GM03348 (cell line): ENCODE measurements at places on chromosomes 2 and 18.

- DNase-seq: no peak
Measured at GRCh38 chr2:172624996-172625395, 69.1 kb downstream of the PDK1 start.

DNA sequence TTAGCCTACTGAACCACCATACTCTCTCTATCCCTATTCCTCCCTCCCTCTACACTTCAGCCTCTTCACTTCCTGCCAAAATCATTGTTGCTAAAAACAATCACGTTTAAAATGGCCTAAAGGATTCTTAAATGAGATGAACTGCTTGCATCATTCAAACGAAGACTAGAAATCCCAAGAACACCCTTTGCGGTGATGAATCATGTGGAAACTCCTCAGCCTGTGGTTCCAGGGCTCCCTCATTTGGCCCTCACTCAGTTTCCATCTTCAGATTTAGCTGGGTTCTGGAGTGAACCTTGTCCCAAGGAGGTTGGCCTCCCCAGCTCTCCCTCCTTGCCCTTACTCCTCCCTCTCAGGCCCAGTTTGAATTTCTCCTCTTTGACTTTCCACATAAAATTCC is 125.6 kb upstream of the CDC42EP3 start:
- DNase-seq: no peak

DNA sequence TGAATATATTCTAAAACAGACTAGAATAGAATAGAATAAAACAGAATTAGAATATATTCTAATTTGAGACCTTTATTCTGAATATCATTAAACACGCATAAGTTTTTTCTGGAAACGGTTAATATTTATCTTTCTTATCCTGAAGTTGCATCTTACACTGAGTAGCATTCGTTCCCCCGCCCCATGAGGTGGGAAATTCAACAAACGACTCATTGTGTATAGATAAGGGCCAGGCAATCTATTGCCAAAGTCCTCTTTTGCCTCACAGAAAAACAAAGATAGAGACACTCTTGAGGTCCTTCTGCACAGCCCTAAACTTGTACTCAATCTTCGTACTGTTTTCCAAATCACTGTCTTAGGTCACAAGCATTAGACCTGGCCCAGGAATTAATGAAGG is 98.1 kb downstream of the COL6A3 start:
- no peak for DNase-seq

DNA sequence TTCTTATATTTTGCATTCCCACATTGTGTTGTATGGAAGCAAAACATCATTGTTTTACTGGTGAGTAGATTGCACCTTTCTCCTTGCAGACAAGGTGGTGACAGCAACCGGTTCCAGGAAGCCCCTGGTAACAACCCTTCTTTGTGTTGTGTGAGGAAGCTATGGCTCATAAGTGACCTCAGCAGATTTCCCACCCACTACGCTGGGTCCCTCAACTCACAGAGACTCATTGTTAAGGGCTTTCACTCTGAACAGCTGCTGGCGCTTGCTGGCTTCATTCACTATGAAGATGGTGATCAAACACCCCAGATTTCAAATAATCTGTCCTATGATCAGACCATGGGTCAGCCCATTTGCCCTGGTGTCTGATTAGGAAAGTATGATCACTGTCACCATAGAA is 53.4 kb downstream of the WIPF1 start:
- DNase-seq: no peak

- DNase-seq: no peak
Measured at GRCh38 chr2:114717049-114717448, 274.6 kb downstream of the DPP10 start.

GRCh38 chr2:162623888-162624287 is 214.7 kb downstream of the KCNH7 start:
- no peak for DNase-seq

DNA sequence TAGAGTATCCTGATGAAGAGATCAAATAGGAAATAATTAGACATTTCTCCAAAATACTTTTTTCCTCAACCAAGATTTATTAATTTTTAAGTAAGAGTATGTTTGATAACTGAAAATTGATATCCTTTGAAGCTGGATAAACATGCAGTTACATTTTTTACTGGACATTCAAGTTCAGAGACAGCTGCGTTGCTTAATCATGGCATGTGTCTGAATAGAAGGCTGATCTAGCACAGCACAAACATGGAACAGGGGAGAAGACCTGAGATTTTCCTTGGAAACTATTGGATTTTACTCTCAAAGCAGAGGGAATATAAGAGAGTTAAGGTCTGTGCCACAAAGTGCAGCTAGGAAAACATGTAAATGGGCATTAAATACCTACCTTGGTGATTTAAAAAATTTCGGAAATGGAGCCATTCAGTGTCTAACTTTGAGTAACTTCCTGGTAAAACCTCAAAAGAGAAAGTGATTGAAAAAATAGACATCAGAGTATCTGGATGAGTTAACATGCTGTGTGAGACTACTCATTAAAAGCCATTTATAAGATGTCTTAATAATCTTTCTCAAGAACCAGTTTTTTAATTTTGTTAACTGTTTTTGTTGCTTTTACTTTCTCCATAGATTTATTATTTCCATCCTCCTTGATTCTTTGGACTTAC is 31.8 kb downstream of the CRIM1 start:
- no peak for DNase-seq

DNA sequence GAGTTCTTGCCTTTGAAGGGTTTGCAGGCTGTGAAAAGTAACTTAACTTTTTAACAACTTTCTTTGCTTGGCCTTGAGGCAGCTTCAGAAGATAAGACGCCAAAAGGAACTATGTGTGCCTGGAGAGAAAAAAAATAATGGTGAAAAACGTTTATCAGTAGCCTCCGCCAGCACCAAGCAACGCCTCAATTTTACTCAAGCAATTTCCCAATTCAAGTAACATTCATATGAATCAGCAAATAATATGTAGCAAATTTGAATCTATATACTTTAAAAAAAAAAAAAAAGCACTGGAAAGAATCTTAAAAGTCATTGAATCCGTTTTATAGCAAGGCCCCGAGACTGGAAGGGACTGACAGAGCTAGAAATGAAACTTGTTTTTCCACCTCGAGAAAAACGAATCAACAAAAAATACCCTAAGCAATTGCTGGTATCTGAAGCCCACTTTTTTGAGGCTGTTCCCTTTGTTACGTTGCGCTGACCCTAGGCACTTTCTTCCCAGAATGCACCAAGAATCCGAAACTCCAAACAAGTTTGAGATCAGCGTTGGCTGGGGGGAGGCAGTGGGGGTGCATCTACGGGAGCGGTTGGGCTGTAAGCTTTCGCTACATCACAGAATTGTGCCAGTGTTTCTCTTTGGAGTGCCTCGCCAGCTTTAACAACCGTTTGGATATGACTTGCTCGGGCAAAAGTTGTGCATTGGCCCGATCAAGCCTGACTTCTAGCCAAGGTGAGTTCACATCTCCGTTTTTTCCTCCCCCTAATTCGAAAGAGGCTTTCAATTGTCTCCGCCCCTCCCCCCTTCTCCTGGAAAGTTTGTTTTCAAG is 2.7 kb upstream of the TGIF1 start:
- DNase-seq: peak; percentile 44

- DNase-seq: no peak
Measured at GRCh38 chr2:159163930-159164329, 122.6 kb downstream of the WDSUB1 start.

DNA sequence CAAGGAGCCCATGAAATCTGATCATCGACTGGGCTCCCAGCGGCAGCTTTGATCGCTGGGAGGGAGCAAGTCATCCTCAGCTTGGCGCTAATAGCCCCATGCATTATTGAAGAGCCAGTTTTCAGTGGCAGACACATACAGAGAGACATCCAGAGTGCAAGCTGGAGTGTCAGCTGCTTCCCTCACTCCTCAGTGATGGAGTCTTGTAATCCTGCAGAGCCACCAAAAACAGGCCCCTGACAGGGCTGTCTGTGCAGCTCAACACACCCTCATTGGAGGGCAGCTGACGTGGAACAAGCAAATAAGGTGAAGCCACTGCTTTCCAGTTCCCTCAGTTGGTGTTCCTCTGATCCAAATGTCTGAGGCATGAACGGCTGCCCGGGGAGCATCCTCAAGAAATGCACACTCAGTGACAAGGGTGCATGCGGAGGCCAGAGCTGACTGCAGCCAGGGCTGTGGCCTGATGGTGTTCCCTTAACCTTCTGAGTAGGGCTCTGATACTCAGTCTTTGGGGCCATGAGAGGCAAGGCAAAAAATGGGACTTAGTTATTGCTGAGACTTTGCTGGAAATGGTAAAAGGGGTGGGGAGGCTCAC is 97.4 kb downstream of the RHOB start:
- no peak for DNase-seq

GRCh38 chr2:168033966-168034365 is 213.4 kb downstream of the STK39 start:
- DNase-seq: no peak

DNA sequence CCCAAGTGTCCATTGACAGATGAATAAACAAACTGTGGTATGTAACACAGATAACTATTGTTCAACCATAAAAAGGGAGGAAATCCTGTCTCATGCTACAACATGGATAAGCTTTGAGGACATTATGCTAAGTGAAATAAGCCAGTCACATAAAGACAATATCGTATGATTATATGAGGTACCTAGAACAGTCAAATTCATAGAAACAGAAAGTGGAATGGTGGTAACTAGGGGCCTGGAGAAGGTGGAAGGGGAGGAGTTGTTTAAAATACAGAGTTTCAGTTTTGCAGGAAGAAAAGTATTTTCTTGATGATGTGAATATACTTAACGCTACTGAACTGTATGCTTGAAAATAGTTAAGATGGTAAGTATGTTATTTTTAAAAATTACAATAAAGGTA is 304.6 kb upstream of the CXCR4 start:
- DNase-seq: no peak

DNA sequence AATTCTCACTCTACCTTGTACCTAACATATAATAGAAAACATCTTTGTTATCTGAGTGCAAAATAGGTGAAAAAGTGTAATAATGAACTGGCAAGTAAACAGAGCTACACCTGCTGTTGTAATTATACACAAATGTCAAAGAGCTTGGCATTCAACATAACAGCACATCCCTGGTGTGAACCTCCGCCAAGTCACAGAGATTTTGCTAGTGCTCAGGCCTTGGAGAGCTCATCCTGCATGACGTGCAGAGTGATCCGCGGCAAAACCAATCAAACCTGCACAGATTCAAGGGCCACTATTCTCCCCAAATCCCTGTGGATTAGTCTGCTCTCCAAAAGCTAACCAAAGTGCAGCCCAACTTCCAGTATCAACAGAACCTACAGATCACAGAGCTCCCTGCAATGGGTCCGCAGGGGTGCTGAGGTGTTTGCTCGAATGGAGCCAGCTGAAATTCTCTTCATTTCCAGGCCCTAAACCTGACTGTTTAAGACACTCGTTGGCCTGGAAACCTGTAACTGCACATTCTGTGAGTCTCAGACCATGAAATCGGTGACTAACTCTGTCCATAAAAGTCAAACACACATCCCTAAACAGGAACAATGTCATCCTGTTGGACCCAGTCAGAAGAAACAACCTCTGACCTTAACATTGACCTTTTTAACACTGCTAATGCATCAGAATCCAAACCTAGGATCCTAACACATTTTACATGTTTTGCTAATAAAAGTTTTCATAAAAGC is 111.8 kb downstream of the EPB41L3 start:
- DNase-seq: no peak

- DNase-seq: peak; percentile 9
Measured at GRCh38 chr18:9608298-9608697, 6.1 kb downstream of the PPP4R1 start.

- no peak for DNase-seq
Measured at GRCh38 chr18:60401346-60401745, 28.8 kb upstream of the MC4R start.

DNA sequence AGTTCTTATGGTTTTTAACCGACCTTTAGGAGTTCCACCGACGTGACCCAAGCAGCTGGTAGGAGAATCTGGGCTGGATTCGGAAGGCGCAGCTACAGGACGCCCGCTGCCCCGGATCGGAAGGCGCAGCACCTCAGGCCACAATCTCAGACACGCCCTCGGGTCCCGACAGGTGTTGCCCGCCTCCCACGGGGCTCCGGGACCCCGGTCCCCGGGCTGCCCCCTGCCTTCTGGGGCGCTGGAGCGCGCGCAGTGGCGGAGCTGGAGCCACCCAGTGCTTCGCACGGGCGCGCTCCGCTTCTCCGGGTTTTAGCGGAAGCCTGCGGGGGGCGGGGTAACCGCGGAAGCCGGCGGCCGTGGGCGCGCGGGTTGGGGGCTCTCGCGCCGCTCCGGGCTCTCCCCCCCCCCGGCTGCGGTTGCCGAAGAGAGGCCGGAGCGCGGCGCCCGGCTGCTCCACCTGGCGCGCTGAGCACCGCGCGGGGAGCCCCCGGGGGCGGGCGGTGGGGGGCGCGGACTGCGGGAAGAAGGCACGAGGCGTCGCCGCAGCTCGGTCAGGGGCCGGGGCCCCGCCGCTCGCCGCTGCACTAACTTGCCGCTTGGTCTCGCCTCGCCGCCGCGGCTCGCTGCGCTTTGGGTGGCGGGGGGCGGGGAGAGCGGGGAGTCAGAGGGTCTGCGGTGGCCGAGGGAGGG is 718.8 kb downstream of the DPP10 start:
- DNase-seq: no peak

DNA sequence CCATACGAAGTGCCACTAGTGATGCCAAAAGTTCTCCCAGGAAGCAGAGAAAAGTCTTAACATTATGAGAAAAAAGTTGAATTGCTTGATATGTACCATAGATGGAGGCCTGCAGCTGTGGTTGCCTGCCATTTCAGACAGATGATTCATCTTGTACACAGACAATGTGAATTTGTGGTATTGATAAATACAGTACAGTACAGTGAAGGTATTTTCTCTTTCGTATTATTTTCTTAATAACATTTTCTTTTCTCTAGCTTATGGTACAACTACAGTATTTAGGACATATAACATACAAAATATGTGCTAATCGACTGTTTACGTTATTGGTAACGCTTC is 33.6 kb upstream of the VWC2L start:
- DNase-seq: no peak

GRCh38 chr2:137846993-137847392 is 117.3 kb upstream of the HNMT start:
- DNase-seq: no peak
